ENCODE measurements at places on chromosomes 13 and 19.

DNA sequence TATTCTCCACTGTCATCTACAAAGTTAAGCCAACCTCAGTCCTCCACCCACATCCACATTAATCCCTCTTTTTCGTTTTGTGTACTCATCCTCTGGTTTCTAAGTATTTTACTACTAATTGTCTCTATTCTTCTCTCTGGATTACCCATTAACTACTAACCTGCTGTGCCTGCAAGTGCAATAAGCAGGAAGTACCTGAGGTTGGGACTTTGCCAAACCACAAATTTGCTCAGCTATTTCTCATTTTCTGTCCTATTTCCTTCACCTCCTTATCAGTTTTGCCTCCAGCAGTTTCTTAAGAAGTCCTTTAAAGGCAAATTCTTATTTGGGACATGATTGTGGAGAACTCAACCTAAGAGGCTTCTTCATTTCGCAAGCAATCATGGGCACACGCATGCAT is 1708.9 kb downstream of the SLITRK5 start:
- DNase-seq: no peak

GRCh38 chr13:108561149-108561548 is 68.3 kb upstream of the MYO16 start:
- no peak for DNase-seq

GRCh38 chr19:9321338-9321737 is 2.6 kb upstream of the ZNF559 start:
- DNase-seq: no peak

DNA sequence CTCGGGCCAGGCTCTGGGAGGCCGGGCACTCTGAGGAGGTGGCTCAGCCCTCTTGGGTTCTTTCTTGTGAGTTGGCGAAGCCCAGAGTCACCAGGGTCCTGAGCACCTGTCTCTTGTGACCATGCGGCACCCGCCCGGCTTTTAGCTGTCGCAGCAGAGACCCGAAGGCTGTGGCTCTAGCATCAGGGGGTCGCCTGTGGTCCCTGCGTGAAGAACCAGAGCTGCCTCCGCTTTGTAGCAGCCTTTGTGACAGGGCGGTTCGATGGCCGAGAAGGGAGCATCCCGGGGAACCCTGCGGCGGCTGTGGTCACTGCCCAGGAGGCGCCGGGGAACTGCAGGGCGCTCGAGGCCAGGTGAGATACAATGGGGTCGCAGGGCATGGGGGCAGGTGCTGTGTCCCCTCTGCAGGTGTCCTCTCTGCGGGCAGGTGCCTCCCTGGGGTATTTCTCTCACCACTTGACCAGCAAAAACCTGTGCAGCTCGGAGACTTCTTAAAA is 10.4 kb downstream of the MCF2L start:
- no peak for DNase-seq

DNA sequence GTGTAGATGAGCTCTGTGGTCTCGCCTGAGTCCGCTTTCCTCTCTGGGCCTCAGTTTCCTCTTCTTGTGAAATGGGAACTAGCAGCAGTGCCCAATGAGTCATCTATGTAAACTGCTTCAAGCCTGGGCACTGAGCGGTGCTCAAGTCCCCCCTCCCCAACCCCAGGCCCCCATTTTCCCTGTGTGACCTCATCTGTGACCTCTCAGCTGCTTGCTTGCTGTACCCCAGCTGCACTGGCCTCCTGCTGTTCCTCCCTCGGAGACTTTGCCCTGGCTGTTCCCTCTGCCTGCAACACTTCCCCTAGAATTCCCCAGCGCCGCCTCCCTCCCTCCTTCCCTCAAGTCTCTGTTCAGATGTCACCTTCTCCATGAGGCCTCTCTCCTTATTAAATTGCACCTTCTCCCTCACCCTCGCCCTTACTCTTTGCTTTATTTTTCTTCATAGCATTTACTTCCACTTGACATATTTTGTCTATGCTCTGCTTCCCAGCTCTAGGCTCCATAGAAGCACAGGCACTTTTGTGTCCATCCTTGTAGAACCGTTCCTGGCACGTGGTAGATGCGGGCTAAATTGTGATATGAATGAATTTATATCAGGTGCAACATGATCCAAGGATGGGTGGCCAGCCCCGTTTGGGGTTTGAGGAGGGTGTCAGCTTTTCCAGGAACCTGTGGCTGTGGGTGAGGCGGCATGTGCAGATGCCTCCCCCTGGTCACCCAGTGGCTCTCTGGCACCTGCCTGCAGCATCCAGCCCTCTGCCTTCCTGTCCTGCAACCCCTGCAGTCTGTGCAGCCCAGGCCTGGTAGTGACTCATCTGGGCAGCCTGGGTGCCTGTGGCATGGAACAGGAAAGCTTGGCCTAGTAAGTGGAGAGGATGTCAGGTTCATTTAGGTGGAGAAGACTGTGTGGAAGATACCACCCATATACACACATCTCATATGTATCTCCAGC is 26.3 kb downstream of the SIPA1L3 start:
- DNase-seq: no peak

DNA sequence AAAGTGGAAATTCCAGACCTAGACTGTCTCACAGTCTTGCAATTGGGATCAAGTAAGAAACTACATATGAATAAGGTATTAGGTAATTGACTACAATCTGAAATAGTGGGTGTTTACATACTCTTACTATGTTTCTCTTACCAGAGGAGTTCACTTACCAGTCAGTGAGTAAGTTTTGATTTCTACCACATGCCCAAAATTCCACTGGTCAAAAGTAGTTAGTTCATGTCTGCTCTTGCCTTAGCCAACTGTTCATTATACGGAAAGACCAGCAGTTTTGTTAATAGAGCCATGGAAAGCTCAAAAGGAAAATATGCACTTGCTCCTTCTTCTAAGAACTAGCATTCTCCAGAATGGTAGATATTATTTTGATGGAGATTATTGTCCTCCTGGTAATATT is 490.8 kb downstream of the RFC3 start:
- DNase-seq: no peak

DNA sequence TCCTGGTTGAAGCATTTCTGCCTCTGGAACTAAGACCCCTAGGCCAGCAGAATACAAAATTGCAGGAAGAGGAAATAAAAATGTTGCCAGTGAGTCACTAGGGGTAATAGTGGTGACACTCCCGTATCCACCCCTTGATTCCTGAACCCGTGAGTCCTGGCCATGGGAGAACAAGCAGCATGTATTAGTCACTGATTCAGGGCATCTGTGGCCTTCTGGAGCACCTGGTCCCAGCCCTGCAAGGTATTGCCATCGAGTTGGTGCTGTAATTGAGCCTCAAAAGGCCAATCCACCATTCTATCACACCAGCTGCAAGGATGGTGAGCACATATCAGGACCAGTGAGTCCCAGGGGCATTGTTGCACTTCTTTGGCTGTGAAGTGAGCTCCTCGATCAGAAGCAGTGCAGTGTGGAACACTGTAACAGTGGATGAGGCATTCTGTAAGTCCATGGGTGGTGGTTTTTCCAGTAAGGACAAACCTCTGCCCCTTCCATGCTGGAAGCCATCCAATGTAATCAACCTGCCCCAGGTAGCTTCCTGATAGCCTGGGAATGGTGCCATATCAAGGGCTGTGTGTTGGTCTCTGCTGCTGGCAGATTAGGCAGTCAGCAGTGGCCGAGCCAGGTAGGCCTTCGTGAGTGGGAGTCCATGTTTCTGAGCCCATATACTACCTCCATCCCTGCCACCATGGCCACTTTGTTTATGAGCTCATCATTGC is 39.6 kb downstream of the C1QTNF9 start:
- DNase-seq: no peak

DNA sequence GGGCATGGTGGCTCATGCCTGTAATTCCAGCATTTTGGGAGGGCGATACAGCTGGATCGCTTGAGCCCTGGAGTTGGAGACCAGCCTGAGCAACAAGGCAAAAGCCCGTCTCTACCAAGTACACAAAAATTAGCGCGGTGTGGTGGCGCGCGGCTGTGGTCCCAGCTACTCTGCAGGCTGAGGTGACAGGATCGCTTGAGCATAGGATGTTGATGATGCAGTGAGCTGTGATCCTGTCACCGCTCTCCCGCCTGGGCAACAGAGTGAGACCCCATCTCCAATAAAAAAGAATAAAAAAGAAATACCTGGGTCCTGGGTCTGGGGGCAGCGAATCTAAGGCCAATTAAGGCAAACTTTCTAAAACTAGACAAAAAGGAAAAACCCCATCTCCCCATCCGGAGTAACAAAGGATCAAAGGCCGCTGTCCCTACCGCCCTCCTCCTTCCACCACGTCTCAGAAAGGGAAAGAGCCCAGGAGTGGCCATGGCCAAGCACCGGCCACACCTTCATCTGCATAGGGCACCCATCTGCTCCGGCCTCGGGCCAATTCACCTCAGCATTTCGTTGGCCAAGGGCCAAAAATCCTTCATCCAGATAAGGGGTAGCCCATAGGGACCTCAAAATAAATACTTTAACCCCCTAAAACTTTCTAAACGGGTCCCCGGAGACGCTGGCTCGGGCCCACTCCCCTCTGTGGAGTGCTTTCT is 851 bp downstream of the ZNF320 start:
- no peak for DNase-seq

- DNase-seq: no peak
Observed at GRCh38 chr13:87999788-88000187, 328.6 kb downstream of the SLITRK5 start.

DNA sequence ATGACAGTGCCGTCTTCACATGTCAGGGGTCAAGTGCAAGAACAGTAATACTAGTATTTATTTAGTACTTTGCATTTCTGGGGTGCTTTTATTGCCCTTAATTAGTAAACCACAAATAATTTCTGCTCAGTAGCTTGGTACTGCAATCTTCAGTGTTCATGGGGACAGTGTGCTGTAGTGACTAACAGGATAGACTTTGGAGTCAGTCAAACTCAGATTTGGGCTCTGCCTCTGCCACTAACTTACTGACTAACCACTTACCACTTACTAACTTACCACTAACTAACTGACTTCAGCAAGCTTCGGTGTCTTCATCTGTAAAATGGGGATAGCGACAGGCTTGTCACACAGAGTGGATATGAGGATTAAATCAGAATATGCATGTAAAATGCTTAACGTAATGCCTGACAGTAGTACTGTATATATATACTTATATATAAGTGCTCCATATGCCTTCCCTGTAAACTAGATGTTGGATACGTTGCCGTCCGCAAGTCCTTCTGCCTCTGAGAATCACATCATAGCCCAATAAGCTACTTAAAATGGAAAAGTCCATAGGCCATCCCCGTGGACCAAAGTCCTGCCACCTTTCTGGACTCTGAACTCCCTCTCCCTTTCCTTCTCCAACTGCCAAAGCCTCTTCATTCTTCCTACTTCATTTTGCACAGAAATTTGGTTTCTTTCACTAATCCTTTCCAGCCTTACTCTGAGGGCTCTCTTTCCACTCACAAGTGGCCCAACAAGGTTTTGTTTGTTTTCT is 158.1 kb downstream of the ZIC5 start:
- no peak for DNase-seq

- DNase-seq: no peak
Observed at GRCh38 chr13:29847501-29847983, 2.9 kb downstream of the UBL3 start.

GRCh38 chr19:46803555-46803954 is 15.2 kb upstream of the SLC1A5 start:
- DNase-seq: no peak

- no peak for DNase-seq
Observed at GRCh38 chr13:95524264-95524901, 28.1 kb upstream of the CLDN10 start.

GRCh38 chr19:16366433-16367260 is 42.0 kb downstream of the KLF2 start:
- no peak for DNase-seq

DNA sequence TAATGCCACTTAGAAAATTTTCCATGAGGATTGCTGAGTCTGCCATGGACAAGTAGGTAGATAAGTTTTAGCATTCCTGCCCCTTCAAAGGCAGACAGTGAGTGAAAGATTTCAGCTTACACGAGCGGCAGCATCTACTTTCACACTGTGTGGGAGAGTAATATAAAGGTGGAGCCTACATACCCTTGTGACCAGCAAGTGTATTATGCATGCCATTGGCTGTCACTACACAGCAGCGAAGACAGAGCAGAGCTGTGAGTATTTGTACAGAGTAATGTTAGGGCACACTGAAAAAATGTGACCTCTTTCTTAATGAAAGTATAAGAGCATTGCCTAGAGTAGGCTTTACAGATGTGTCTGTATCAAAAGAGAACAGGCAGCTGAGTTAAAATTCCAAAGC is 14.0 kb downstream of the SLITRK6 start:
- no peak for DNase-seq

GRCh38 chr13:42525035-42525504 is 48.9 kb upstream of the TNFSF11 start:
- no peak for DNase-seq

DNA sequence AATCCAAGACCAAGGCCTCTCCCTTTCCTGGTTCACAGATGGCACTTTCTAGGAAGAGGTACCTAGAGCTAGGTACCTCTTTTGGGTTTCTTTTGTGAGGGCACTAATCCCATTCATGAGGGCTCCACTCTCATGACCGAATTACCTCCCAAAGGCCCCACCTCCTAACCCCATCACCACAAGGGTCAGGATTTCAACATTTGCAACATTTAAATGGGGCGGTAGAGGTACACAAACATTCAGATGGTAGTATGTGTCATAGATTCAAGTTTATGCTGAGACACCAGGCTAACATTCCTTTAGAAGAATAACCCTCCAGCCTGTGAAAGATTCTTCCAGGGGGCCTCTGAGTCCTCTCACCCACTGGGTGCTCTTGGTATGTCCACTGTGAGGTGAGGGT is 116.3 kb downstream of the FOXO1 start:
- no peak for DNase-seq

- DNase-seq: no peak
Observed at GRCh38 chr13:50676602-50677001, 166.9 kb downstream of the DLEU7 start.

DNA sequence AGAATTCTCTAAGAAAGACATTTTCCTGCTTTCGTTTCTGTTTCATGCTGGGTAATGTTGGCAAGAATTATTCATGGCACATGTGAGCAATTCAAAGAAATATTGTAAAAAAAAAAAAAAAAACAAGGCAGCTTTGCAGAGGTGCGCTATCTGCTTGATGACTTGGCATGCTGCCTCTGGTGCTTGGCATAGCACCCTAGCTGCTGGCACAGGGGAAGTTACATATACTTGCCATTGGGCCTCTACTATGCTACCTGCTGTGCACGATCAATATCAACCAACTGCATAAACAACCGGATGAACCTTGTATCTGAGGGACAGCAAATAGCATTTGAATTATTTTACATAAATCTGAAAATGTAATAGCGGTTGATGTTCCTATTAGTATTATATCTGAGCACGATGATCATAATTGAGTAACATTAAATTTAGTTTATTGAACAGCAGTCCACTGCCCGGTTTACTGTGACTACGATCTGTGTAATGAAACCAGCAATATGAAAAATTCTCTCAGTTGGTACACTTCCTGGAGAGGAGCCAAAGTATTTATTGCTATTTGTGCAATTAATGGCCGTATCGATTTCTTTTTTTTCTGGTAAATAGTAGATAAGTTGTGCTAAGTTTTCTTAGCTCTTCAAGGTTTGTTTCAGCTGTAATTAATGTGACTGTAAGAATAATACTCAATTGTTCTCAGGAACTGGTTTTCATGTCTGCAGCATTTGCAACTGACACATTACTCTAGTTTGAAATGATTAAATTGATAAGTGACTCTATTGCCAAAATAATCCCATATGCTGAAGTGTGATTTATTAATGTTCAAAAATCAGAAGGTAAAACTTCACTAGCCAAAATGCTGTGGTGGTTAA is 717.3 kb downstream of the DACH1 start:
- DNase-seq: no peak

- DNase-seq: no peak
Observed at GRCh38 chr19:52935434-52935833, 12.2 kb upstream of the ZNF888 start.

All from stimulated activated CD4-positive, alpha-beta T cell treated with anti-CD3 and anti-CD28 coated beads, Interleukin-4, amount 100 ng/mL, for 48 hours (primary cell).